ENCODE measurements at places on chromosomes 1 and 21.

GRCh38 chr1:70290218-70290617, 64.3 kb downstream of the ANKRD13C start:
- no peak for DNase-seq

GRCh38 chr21:43986544-43987451, 25.3 kb upstream of the TRAPPC10 start:
- DNase-seq = no peak

DNA sequence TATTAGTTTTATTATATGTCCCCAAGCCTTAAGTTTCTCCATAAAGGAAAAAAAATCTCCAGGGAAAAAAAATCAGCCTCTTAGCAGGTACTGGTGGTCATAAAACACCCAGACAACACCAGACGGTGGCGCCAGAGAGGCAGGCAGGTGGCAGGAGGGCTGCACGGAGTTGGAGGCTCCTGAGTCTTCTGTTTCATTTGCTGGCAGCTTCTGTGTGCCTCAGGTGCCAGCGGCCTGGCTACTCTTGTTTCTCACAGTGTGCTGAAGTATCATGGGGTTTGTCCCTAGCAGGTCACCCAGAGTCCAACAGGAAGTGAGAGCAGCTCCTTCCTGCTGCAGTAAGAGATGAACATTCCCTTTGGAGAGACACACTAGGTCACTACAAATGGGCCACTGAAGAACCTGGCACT, 123.3 kb upstream of the GADD45A start:
- DNase-seq = peak; percentile 91

GRCh38 chr1:97680470-97680869, 240.4 kb downstream of the DPYD start:
- no peak for DNase-seq

- no peak for DNase-seq
Measured at GRCh38 chr1:116147972-116148371, 36.8 kb downstream of the MAB21L3 start.

- DNase-seq = no peak
Measured at GRCh38 chr1:56409112-56409691, 170.2 kb downstream of the PLPP3 start.

- no peak for DNase-seq
Measured at GRCh38 chr1:116808200-116808847, 54.1 kb downstream of the CD2 start.

DNA sequence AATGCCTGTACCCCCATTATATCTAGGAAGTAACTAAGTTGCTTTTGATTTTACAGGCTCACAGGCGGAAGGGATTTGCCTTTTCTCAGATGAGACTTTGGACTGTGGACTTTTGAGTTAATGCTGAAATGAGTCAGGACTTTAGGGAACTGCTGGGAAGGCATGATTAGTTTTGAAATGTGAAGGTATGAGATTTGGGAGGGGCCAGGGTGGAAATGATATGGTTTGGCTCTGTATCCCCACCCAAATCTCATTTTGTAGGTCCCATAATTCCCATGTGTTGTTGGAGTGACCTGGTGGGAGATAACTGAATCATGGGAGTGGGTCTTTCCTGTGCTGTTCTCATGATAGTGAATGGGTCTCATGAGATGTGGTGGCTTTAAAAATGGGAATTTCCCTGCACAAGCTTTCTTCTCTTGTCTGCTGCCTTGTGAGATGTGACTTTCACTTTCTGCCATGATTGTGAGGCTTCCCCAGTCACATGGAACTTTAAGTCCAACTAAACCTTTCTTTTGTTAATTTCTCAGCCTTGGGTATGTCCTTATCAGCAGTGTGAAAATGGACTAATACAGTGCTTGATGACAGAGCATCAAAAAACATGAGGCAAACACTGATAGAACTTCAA, 1119.5 kb downstream of the PLA2G4A start:
- no peak for DNase-seq

- no peak for DNase-seq
Measured at GRCh38 chr21:25568246-25568645, 39.0 kb downstream of the MRPL39 start.

DNA sequence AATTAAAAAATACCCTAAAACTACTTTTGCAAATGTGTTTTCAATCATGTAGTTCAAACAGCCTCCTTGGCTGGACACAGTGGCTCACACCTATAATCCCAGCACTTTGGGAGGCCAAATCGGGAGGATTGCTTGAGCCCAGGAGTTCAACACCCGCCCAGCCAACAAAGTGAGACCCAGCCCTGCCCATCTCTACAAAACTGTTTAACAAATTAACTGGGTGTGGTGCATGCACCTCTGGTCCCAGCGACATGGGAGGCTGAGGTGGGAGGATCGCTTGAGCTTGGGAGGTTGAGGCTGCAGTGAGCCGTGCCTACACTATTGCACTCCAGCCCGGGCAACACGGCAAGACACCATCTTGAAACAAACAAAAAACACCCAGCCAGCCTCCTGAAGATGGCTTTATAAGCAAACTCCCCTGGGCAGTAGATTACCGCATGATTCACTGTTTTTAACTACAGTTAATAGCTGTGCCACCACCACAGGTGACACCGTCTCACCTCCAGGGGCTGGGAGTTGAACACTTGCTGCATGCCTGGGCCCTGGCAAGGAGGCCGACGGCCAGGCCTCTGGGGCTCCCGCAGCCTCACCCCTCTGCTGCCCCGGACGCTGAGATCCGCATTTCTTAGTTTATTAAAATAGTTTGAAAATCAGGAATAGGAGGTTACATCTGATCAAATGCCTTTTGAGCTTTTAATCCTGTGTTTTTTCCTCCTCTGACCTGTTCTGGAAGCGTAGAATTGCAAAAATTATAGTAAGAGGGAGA, 16.2 kb downstream of the PTTG1IP start:
- DNase-seq = no peak

DNA sequence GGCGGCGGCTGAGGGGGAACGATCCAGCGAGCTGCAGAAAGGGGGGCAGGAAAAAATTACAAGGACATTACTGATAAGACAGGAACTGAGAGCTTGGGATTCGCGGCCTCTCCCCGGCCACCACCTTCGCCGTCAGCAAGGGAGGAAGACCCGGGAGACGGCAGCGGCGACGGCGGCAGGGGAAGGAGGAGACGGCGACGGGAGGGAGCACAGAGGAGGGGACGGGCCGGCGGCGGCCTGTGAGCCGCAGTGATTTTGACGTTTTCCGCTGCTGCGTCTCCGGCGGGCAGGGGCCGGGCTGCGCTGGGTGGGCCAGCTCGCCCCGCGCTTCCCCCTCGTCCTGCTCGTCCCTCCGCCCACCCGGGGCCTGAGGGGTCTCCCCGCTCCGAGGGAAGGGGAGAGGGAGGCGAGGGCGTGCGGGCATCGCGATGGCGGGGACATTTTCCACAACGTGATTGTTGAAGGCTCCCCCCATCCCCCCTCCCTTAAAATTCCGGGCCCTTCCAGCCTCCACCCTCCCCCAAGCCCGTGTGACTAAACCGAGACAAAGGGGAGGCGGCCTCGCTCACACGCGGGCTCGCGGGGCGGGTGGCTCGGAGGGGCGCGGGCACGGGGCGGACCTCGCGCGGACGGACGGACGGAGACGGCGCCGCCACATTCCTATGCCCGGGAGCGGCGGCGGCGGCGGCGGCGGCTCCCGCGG, 407 bp downstream of the CAMSAP2 start:
- peak; percentile 11 for DNase-seq

DNA sequence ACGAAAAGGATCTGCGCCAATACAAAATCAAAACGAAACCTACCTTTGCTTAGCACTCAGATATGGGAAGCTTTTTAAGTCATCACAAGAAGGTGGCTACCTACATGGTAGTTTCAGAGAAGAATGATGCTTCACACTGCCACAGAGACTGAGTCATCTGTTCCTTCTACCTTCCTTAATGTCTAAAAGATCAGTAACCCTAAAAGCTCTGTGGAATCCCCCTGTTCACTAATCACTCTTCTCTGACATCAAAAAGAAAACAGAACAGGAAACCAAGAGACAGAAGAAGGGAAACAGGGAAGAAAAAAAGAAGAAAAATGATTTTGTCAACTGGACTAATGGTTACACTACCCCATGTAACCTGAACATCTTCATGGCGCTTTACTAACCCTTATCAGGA, 177.2 kb downstream of the SMYD3 start:
- peak; percentile 7 for DNase-seq

DNA sequence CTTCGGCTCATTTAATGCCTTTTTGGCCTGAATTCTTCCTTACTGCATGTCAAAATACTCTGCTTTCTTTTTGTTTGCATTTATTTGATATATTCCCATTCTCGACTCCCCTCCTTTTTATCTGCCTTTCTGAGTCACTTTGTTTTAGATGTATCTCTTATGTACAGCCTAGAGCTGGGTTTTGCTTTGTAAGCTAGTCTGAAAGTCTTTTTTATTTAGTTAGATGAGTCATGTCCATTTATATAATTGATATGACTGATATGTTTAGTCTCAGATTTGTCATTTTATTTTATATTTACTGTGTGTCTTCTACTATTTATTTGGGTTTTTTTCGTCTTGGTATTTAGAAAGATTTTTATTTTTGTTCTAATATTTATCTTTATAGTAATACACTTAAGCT, 33.6 kb upstream of the GNG5 start:
- DNase-seq = no peak

GRCh38 chr1:39142401-39143060, 62.0 kb upstream of the MACF1 start:
- DNase-seq = no peak

DNA sequence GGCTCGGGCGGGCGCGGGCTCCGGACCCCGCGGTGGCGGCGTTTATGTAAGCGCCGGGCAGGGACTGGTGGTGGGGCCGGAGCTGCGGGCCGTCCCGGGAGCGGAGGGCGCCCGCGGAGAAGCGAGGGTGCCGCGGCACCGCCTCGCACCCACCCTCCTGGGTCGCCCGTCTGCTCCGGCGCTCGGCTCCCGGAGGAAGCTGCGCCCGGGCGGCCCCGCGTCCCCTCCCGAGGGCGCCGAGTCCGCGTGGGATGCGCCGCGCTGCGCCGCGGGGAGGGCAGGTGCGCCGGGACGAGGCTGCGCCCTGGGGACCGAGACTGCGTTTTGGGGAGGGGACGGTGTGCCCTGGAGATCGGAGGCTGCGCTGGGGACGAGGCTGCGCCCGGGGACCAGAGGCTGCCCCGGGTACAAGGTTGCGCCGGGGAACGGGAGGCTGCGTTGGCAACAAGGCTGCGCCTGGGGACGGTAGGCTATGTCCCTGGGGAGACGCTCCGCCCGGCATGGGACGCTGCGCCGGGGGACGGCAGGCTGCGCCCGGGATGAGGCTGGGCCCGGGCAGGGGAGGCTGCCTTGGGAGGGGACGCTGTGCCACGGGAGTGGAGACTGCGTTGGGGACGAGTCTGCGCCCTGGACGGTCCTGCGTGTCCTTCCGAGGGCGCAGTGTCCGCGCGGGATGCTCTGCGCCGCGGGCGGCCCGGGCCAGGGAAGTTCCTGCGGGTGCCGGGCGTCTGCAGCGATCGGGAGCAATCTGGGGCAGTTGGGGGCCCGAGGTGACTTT, 627 bp downstream of the ADARB1 start:
- no peak for DNase-seq

DNA sequence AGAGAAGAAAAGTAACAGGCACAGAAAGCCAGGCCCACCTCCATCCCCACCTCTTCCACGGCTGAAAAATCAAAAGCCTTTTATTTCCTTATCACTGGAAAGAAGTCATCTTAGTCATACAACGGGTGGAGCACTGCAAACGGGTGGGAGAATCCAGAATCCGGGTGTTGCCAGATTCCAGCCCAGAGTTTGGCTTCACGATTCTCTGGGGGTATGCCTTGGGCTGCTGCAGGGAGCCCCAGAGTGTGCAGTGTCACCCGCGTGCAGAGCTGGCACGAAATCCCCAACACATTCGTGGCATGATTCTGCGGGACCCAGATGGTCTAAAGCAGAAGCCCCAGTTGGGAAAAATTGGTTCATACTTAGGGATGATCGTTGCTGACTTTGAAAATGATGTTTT, 2.6 kb upstream of the NPPA start:
- DNase-seq = no peak

- no peak for DNase-seq
Measured at GRCh38 chr1:17369466-17369865, 2.5 kb upstream of the PADI6 start.

GRCh38 chr1:26530895-26531598, 1.5 kb downstream of the RPS6KA1 start:
- no peak for DNase-seq

GRCh38 chr1:18009478-18009961, 98.1 kb upstream of the IGSF21 start:
- DNase-seq = no peak

DNA sequence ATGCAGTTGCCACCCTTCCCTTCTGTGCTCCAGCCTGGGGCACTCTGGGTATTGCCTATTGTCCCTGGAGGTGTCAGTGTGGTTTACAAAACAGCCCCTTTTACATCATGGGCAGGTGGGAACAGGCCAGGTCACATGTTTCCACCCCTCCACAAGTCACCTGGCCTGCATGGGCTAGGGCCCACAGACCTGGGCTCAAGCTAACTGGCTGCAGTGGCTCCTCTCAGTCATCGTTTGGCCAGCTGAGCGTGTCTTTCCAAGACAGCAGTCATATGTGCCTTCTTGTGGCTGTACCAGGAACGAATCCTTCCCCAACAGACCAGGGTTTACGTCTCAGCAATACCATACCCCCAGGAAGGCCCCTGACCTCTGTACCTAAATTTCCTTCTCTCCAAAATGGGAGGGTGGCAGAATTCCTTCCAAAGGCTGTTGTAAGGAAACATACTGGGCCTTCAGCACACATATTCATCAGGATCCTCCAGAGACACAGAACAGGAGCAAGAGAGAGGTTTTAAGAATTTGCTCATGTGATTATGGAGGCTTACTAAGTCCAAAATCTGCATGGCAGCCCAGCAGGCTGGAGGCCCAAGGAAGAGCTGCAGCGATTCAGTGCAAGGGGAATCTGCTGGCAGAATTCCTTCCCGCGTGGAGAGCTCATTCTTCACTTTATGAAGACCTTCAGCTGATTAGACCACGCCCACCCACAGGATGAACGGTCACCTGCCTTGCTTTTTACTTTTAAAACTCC, 10.6 kb upstream of the TAS1R2 start:
- DNase-seq = no peak

DNA sequence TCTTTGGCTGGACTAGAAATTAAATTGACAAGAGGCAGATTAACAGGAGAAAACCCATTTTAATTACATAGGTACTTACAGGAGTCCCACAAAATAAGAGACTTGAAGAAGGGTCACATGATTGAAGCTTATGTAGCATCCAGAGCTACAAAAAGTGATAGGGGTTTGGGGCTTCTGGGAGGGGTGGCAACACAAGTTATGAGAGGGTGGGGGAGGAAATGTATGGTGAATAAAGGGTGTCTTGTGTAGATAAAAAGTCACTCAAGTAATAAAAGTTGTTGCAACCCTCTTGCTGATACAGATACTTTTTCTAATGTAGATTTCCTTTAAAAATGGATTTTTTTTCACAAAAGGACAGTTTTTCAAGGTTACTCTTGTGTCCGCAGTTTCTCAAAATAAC, 24.0 kb downstream of the USP25 start:
- DNase-seq = no peak

GRCh38 chr1:179089827-179090482, 8.1 kb downstream of the TOR3A start:
- DNase-seq = no peak

GRCh38 chr1:66533804-66534740, at the start of gene SGIP1:
Gene SGIP1 (plus strand): TSS chr1:66534153. CDS start chr1:66534359, 206 bp downstream.
- DNase-seq = no peak
